Neural crest cell (in vitro differentiated cells): ENCODE measurements at places on chromosomes 5 and 9. TPM values are rescaled to one million over a fixed set of nuclear protein-coding genes. Genes with fewer than 3 reads are reported as not detected.

DNA sequence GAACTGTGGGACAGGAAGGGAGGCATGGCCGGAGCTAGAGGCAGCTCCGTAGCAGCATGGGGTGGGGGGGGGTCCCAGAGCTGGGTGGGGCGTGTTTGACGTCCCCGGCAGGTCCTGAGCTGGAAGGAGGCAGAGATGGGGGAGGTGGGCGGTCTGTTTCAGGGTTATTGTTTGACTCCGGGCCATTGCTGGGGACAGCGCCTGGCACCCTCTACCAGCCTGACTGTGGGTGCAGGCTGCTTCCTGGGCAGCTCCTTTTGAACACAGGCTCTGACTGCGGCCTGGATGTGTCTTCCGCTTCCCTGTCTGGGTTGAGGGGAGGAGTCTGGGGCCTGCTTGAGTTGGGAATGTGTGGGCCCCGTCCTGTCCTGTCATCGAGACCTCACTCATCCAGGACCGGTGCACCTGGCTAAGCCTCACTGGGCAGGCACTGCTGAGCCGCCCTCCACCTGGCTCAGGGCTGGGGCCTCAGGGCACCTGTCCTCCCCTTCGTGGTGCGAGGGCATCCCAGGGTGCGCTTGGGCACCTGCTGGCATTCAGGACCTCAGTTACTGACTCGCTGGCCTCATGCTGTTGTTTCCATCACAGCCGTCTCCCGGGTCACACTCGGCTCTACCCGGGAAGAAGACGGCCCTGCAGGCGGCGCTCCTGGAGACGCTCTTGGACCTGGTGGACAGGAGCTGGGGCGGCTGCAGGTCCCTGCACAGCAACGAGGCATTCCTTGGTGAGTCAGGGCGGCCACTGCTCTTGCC lies 26.5 kb downstream of the CEP72 start:
- DNase-seq, result no peak

The AQP3 gene
- total RNA-seq, result 1.1 TPM in 2 replicates

The CDC20B gene
- not detected in 2 replicates for total RNA-seq

The FKBP15 gene
- total RNA-seq, result 19.9 and 20.2 TPM in 2 replicates

The FBN2 gene
- total RNA-seq, result 58.3 and 59.7 TPM in 2 replicates

DNA sequence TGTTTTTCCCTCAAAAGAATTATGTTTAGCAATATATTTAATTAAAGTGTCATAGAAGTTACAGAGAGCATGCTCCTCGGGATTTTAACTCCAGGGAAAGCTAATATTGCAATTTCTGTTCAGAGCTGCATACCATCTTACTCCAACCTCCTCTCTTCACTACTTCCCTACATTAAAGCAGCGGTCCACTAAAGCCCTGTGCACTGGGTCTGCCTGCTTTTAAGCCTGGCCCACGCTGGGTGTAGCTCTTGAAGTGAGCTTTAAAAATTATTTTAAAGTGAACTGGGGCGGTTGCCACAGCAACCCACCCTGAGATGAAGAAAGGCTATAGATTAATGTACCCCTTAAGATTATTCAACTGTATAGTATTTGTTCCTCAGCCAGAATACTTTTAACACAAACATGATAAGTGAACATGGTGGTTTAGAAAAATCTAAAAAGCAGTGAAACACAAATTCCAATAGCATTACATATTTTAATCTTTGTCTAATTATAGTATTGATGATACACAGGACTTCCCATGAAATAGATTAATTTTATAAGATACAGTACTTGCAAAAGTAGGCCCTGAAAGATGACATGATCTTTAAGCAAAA lies 3.9 kb upstream of the MEF2C start:
- no peak for DNase-seq

- DNase-seq, result no peak
Measured at GRCh38 chr9:121631978-121632418, 19.4 kb upstream of the DAB2IP start.

DNA sequence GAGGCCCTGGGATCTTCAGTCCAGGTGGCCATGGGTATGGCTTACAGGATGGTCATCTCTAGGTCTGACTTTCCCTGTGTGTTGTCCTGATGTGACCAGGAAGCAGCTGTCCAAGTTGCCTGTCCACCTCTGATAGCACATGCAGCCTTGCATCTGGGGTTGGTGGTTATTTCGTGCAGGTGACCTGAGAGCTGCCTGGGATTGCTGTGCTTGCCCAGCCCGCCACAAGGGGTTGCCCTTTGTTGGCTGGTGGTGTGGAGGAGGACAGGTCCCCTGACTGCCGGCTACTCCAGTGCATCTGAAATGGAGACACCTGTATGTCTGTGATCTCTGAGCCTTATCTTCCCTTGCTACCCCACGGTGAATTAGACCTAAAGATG lies 212.6 kb downstream of the ARHGAP26 start:
- no peak for DNase-seq

- no peak for DNase-seq
Measured at GRCh38 chr9:7088611-7089010, 330.8 kb downstream of the KDM4C start.

The SLCO4C1 gene
- 3.9 TPM in 2 replicates for total RNA-seq

DNA sequence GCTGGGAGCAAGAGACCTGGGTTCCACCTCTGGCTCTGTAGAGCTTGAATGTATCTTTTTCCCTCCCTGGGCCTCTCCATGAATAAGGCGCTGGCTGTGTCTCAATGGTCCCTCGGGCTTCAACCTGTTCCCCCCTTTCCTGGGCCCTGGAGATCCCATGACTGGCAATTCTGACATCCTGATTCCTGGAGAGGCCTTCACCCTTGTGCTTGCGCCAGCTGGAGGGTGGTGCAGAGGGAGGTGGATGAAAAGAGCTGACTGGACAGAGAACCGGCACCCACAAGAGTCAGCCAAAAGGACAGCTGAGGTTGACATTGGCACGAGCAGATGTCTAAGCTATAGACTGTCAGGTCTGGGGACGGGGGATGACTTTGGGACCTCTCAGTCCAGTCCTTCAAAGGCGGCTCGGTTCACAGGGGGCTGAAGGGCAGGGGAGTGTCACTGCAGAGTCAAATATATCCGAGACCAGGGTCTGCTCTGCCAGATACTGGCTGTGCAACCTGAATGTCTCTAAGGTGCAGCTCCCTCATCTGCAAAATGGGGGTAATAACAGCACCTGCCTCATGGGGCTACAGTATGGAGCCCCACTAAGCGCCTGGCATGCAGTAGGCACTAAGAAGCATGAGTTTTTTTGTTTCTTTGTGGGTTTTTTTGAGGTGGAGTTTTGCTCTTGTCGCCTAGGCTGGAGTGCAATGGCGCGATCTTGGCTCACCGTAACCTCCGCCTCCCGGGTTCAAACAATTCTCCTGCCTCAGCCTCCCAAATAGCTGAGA lies 13.8 kb downstream of the DNM1 start:
- no peak for DNase-seq

The FGF1 gene
- not detected in 2 replicates for total RNA-seq

DNA sequence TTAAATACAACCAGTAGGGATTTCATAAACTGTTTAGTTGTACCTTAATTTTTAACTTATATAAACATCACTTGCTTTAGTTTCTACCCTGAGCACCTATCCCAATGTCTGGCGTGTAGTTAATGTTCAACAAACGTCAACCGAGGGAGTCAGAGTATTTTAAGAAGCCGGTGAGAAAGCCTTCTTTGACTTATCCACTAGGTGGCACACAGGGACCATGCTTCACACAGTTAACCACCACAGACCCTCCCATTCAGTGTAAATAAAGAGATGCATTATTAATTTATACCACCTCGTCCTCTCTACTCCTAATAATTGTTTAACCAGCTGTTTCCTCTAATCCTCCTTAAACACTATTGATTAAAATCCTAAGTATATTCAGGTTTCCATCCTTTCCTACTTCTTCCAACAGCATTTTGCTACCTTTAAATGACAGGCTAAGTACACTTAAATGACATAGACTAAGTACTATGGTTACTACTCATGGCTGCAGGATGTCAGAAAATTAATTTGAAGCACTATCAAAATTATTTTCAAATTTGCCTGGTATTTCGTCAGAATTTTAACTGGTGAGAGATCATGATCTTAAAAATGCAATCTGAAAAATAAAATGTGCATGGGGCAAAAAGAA lies 2.3 kb downstream of the HAPLN1 start:
- DNase-seq, result peak; percentile 40

The MORN5 gene
- not detected in 2 replicates for total RNA-seq

DNA sequence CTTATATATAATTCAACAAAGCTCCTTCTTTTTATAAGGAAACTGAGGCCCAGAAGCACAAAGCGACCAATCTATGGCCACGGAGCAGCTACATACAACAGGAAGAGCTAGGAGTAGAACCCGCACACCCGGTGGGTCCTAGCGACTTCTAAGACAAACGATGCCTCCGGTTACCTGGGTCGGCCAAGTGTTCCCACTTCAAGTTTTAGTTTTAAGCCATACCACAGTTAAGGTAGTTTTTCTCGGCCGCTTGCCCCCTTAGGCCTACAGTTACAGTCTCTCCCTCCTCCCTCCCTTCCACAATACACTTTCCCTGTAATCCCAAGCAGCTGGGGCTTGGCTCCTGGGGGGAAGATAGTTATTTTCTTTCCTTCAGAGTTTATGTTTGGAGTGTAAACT lies 533 bp downstream of the SREK1IP1 start:
- DNase-seq, result peak; percentile 16

DNA sequence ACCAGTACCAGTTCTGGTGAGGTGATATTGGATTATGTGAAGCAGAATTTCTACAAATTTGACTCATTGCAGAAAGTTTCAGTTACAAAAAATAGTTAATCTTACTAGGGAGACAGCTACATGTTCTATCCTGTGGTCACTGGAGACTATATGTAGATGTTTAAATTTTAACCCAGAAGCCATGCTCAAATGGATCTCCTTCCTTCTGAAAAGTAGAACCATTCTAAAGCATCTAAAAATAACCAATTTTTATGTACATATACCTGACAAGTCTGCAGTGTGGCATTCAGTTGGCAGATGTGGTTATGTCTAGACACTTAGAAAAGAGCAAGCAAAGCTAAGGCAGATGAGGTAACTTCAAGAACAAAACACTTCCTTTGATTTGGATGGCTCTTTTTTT lies 65.5 kb upstream of the POU4F3 start:
- no peak for DNase-seq

GRCh38 chr5:139017624-139018023 lies 142.5 kb upstream of the LRRTM2 start:
- DNase-seq, result no peak

DNA sequence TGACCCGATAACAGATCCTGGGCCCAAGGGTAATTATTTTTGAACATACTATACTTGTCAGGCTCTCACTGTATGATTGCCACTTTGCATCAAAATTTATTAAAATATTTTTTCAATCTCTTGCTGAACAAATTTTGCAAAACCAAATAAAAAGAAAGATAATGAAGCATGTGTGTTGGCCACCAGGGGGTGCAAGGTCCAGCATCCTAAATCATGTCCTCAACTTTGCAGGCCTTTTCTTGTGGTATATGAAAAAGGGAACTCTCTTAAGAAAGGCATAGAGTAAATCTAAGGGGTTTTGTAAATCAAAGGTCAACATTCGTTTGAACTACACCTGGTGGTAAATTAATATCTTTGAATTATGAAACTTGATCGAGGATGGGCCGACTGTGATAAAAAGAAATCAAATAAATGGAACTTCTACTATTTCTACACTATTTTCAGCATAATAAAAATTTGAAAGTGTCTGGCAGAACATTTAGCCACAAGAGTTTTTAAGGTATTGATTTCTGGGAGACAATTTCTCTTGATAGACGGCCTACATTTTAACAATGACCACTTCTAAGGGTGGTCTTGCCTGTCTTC lies 676.5 kb downstream of the DMRTA1 start:
- peak; percentile 23 for DNase-seq

The SPINK13 gene
- total RNA-seq, result not detected in 2 replicates

The RASGRF2 gene
- total RNA-seq, result 0.14 and 0.19 TPM in 2 replicates

GRCh38 chr9:125631391-125632085 lies 75.5 kb downstream of the MAPKAP1 start:
- DNase-seq, result no peak

- no peak for DNase-seq
Measured at GRCh38 chr5:14669975-14670374, 5.5 kb downstream of the OTULIN start.

GRCh38 chr9:108615152-108615551 lies 240.6 kb downstream of the ACTL7B start:
- no peak for DNase-seq
